GM13976 (cell line): ENCODE measurements at places on chromosomes 1 and 21.

- no peak for DNase-seq
These were observed 98.5 kb upstream of the NGF start for GRCh38 chr1:115436596-115436995.

GRCh38 chr1:246497331-246497915 is 9.7 kb downstream of the SMYD3 start:
- DNase-seq: peak; percentile 74

GRCh38 chr21:42532466-42533181 is 19.0 kb downstream of the SLC37A1 start:
- no peak for DNase-seq

GRCh38 chr21:43743947-43744346 is 25.0 kb downstream of the PDXK start:
- DNase-seq: no peak

DNA sequence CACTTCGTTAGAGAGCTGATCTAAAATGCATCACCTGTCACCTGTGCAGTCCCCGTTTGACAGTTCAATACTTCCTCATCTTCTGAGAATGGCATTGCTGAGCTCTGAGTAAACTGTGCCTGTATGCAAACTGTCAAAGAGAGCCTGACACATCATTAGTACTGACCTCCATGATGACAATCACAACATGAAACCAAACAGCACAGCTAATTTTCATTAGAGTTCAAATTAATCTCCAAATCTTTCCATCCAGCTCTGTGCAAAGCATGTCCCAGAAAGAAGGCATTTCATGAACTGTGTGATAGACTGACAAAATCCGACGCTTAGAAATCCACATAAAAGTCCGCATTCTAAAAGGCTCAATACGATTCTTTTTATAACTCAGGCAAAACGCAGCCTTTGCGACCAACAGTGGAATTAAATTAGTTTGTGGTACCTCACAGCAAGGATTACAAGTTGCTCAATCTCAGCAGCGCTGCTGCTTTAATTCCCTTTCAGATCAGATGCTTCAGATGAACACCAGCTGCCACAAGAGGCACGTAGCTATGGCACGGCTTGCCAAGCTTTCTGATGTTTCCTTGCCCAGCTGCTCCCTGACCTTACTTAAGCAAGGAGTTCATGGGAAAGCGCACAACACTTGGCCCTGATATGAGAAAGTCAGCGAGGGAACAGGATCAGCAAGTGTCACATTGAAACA is 765.5 kb upstream of the PRMT6 start:
- DNase-seq: no peak

GRCh38 chr1:12294076-12294475 is 64.2 kb downstream of the VPS13D start:
- no peak for DNase-seq

DNA sequence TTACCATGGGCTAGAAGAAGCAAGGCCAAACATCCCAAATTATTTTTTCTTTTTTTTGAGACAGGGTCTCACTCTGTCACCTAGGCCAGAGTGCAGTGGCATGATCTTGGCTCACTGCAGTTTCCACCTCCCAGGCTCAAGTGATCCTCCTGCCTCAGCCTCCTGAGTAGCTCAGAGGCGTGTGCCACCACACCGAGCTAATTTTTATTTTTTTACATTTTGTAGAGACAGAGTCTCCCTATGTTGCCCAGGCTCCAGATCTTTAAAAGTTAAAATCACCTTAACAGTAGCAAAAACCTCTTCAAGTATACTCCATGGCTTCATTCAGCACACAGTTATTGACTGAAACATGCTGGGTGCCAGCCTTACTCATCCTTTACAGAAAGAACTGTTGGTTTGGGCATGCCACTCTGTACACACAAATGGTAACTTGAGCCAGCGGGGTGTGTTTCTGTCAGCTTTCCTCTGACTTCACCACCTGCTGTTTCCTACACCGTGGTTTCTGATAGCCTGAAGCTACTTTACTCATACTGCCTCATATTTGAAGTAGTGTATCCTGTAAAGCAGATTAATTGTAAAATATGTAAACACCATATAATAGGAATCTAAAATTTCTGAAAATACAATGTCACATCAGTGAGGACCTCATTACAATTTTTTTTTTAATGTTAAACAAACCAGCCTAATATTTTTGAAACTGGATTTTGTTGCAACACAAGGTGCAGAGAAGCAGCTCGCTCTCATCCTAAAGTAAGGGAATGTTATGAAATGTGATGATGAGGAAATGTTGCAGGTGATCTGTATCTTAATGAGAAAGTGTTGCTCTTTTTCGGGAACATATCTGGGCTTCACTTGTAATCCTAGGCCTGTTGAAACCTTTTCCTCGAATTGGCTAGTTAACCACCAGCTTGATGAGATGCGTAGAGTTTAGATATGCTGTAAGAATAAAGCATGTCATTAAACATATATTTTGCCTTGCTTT is 113.9 kb downstream of the ATP5PO start:
- no peak for DNase-seq

DNA sequence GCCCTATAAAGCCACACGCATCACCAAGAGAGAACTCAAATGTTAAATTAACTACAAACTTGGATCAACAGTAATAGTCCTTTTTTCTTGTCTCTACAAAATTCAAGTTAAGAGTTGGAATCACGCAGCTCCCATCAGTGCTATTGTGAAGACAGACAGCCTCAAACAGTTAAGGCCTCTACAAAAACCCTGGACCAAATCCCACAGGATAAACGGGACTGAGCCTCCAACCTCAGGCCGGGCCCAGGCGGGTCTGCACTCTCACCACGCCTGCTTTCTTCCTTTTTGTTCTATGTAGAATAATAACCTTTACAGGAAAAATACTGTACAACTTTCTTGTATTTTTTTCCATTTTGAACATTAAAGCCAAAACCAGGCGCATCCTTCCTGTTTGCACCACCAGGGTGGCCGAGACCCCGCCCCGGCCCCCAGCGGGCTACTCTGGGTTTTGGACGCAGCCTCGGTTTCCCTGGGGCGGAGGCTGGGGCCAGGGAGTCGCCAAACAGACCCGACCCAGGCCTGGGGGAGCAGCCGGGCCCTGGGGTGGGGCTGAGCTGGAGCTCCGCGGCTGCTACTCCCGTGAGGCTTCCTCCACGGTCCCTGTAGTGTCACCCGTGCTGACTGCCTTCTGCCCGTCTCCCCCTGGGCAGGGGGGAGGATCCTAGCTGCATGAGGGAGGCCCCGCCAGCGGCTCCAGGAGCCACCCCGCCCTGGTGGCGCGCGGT is 158.4 kb downstream of the CASZ1 start:
- DNase-seq: no peak

DNA sequence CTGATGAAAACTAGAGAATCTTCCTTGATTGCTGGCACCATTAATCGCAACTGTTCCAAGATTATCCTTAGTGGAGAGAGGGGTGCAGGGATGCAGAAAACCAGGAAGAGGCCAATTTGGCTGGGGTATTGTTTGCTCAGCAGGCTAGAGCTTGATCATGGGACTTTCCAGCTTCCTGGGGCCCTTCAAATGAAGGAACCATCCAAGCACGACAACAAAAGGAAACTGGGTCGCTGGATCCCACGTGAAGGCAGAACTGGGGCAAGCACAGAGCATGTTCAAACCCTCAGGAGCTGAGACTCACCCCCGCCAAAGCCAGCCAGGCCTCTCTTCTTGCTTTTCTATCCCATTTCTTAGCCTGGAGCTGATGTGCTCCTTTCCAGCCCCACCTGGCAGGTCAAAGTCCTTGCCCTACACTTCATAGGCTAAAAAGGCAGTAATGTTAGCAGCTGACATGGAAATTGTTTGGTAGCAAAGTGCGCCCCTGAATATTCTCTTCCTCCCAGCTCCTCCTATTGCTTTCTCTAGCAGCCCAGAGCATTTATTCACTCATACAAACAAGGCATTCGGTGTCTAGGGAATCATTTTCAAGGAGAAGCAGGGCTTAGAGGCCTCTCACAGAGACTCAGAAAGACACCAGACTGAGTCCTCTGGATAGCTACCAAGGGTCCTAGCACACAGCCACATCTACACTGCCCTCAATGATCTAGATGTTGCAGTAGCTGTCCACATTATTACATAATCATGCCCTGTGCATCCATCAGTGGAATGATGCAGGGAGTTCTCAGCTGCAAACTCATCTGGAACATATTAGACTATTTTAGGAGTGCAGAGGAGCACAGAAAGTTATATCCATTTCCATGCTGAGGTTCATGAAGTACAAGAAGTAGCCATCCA is 11.5 kb downstream of the KCNA2 start:
- DNase-seq: no peak

- no peak for DNase-seq
These were observed 39.4 kb downstream of the IGFN1 start for GRCh38 chr1:201229771-201230635.

DNA sequence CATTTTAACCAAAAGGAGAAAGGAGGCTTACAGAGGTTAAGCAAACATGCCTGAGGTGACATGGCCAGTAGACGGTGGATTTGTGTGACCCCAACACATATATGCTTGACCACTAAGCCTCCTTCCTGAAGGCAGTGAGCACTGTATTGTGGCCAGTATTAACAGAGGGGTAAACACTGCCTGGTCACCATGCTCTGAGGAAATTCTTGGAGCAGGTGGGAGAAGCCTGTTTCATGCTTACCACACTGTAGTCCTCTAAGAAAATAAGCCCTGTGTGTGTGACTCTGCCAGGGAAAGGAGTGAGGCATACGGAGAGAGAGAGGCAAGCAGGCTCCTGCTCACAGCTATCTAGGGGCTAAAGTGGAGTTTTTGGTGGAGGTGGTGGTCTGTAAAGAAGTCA is 102.7 kb downstream of the KCND3 start:
- no peak for DNase-seq

DNA sequence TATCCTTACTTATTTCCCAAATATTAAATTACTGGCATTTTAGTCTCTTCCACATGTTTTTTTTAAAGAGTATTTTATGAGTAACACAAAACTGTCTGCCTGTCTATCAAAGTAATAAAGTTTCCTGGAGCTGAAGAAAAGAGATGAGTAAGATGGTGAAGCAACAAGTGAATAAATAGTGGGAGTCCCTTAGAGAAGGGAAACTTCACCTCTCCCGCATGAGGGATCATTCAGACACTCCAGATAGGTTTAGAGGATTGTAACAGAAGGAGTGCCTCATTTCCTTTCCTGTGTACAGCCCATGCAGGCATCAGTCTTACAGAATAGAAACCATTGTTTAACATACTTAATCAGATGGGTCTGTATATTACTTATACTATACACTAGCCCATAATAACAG is 205.7 kb downstream of the USP25 start:
- DNase-seq: no peak

DNA sequence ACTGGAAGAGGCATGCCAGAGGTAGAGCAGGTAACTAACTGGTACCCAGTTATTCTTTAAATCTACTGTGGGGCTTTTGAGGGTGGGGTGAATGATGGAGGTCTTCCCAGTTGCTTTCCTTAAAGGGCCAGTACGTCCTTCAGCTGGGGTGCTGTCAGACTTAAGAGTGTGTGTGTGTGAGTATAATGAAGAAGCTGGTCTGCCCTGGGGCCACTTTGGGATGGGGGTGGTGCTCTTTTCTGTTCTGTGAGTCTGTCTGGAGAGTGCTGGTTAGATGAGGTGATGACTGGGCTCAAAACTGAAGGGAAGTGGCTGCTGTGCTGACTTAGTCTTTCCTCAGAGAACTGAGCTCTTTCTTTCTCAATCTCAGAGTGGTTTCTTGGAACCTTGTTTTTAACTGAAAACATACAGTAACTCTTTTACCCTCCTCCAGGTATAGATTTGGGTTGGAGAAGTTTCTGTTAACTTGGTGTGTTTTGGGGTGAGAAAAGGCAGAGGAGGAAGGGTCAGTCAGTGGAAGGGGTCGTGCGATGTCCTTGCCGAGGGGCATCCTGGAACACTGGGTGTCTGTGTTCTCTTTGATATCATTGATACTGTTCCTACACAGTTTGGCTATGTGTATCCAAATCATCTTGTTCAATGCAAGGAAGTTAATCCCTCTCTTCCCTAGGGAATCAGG is 746 bp downstream of the MACF1 start:
- peak; percentile 49 for DNase-seq

DNA sequence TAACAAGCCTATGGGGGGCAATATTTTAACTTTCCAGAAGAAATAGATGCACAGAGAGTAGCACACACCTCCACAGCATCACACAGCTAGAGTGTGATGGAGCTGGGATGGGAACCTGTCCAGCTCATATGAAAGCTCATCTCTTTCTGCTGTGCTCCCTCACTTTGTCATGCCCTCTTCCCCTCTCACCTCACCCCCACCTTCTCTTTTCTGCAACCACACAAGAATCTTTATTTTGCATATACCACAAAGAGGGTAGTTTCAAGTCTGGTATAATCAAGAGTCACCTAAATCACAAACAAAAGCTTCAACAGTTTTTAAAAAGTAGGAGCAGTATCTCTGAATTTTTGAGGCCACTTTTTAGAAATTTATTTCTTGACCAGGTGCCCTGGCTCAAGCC is 22.6 kb downstream of the FOXD2 start:
- DNase-seq: no peak

GRCh38 chr21:37546949-37547614 is 180.5 kb downstream of the DYRK1A start:
- DNase-seq: no peak

- DNase-seq: no peak
These were observed 60.1 kb upstream of the PTGS2 start for GRCh38 chr1:186740324-186740723.

GRCh38 chr1:44223187-44223610 is 9.9 kb downstream of the DMAP1 start:
- peak; percentile 12 for DNase-seq

DNA sequence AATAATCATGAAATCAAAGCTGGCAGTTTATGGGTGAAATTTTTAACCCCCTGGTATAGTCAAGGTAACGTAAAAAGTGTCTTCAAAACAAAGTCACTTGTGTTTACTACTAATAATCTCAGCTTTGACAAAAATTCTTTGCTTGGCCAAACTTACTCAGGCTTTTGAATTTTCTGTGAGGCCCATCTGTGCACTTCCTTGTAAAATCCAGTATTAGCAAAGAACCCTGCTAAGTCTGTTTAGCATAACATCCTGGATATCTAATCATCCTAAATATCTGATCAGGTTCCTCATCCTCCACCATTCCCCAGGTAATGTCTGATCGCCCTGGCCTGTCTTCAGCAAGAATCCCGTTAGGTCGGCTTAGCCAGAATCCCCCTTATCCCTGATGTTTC is 3.0 kb downstream of the LYST start:
- no peak for DNase-seq

DNA sequence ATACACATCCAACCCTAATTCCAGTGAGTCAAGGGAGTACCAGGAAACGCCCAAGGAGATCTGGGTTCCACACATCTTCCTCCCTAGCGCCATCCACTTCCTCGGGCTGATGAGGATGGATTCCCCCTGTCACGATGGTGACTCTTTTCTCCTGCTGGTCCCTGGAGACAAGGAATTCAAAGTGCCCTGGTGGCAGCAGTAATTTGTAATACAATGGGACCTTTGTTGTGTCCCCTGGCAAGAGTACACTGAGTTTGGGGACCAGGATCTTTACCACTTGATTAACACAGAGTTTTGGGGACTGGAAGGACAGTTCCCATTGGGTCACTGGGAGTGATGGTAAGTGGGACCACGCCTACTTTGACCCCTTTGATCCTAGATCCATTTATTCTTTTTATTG is 9.4 kb upstream of the JAK1 start:
- DNase-seq: no peak

DNA sequence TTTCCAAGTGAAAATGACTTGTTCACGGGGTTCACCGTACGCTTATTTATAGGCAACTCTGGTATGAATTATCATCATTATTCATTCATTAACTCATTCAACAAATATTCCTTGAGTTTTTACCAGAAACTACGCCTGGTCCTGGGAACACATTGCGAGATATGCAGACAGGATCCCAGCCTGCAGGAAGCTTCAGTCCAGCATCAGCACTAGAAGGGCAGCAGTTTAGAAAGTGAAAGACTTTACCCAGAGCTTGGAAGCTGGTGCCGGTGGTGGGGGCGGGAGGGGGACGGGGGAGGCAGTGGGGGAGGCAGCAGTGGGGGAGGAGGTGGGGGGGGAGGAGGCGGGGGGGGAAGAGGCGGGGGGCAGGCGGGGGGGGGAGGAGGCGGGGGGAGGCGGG is 55.9 kb downstream of the SETD4 start:
- no peak for DNase-seq
